ENCODE measurements at places on chromosomes 4 and X. TPM values are rescaled to one million over a fixed set of nuclear protein-coding genes. Genes with fewer than 3 reads are reported as not detected.

ENPEP gene
- total RNA-seq, result 1.5 TPM

GCNA gene
- total RNA-seq, result 0.97 TPM

GAGE2A gene
- not detected for total RNA-seq

NOX1 gene
- total RNA-seq, result not detected

SSX2 gene
- total RNA-seq, result not detected

WDR1 gene
- total RNA-seq, result 83.1 TPM

AWAT2 gene
- total RNA-seq, result not detected

- no peak overlapping the region for H3K4me3 ChIP-seq
- no peaks in the 10 kb centered on the region for H3K4me1 ChIP-seq
- H3K27ac ChIP-seq, result no peak overlapping the region
- DNase-seq, result peak; percentile 52
These were observed 20.6 kb downstream of the ZDHHC9 start for GRCh38 chrX:129823115-129823514.

- peak; percentile 62 for DNase-seq
- H3K27ac ChIP-seq, result no peak overlapping the region
These were observed 808.3 kb downstream of the RPA4 start for GRCh38 chrX:97691901-97692455.

DNA sequence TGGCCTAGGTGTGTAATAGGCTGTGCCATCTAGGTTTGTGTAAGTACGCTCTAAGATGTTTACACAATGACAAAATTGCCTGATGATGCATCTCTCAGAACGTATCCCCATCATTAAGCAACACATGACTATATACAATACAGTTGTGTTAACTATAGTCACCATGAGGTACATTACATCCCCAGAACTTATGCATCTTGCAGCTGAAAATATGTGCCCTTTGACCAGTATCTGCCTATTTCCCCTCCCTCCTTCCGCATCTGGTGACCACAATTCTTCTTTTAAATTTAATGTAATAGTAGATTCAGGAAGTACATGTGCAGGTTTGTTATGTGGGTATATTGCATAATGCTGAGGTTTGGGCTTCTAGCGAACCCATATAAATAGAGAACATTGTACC lies 239.8 kb upstream of the IL1RAPL1 start:
- H3K27me3 ChIP-seq, result no peaks in the 10 kb centered on the region
- no peak overlapping the region for H3K4me3 ChIP-seq
- H3K36me3 ChIP-seq, result no peaks in the 10 kb centered on the region
- no peak overlapping the region for H3K27ac ChIP-seq
- no peak for DNase-seq

GRCh38 chr4:123034023-123034422 lies 111.6 kb upstream of the NUDT6 start:
- no peak for DNase-seq
- H3K4me1 ChIP-seq, result no peaks in the 10 kb centered on the region
- no peaks in the 10 kb centered on the region for H3K27me3 ChIP-seq
- no peak overlapping the region for H3K27ac ChIP-seq

GRCh38 chr4:1207603-1208265 lies 35.4 kb upstream of the SPON2 start:
- H3K27ac ChIP-seq, result no peak overlapping the region
- no peak for DNase-seq
- H3K4me3 ChIP-seq, result no peak overlapping the region

- H3K4me3 ChIP-seq, result no peak overlapping the region
- DNase-seq, result no peak
- H3K36me3 ChIP-seq, result no peaks in the 10 kb centered on the region
- H3K27ac ChIP-seq, result no peak overlapping the region
These were observed 130.6 kb upstream of the ETNPPL start for GRCh38 chr4:108893468-108893867.

- H3K27me3 ChIP-seq, result no peaks in the 10 kb centered on the region
- H3K27ac ChIP-seq, result no peak overlapping the region
- no peak overlapping the region for H3K4me3 ChIP-seq
- no peaks in the 10 kb centered on the region for H3K36me3 ChIP-seq
- no peak for DNase-seq
These were observed 11.3 kb upstream of the SLC9A7 start for GRCh38 chrX:46770000-46770816.

DNA sequence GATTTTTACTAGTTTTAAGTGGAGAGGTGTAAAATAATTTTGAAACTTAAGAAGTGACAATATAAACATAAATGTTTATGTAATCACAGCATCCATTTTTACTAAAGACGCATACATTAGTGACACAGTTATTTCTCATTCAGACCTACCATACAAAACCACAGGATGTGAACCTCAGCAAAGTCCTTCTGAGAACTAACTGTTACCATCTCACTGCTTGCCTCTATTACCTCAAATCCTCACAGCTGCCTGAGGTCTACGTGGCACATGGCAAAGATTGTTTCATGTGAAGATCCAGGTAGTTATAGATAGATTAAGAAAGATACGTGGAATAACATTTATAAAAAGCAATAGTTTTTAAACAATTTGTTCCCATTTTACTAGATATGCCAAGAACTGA lies 189.0 kb downstream of the SLITRK2 start:
- no peak overlapping the region for H3K4me3 ChIP-seq
- no peak overlapping the region for H3K27ac ChIP-seq
- no peaks in the 10 kb centered on the region for H3K4me1 ChIP-seq
- DNase-seq, result no peak

DNA sequence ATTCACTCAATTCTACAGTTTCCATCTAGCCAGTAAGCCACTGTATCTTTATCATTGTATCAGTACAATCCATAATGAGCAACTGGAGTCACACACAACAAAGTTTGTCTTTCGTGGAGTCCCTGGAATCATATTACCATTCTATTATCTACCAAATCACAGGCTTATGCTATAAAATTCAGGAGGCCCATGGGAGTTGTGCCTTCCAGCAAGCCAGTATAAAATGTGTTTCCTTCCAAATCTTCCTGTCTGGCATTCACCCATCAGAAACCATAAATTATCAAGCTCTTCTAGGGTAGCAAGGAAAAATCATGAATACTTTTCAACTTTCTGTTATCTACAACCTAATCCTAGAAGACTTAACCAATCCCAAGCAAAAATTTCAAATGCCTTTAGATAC lies 1383.3 kb upstream of the PCDH7 start:
- H3K27ac ChIP-seq, result no peak overlapping the region
- DNase-seq, result no peak
- no peaks in the 10 kb centered on the region for H3K36me3 ChIP-seq
- H3K4me3 ChIP-seq, result no peak overlapping the region
